GM12864 (cell line): ENCODE measurements at places on chromosomes 5 and 9.

GRCh38 chr5:68995845-68996545 is 97.8 kb upstream of the SLC30A5 start:
- DNase-seq = no peak

GRCh38 chr9:13823026-13823425 is 490.9 kb downstream of the NFIB start:
- DNase-seq = no peak

GRCh38 chr5:157740229-157740610 is 3.3 kb upstream of the LSM11 start:
- no peak for DNase-seq

DNA sequence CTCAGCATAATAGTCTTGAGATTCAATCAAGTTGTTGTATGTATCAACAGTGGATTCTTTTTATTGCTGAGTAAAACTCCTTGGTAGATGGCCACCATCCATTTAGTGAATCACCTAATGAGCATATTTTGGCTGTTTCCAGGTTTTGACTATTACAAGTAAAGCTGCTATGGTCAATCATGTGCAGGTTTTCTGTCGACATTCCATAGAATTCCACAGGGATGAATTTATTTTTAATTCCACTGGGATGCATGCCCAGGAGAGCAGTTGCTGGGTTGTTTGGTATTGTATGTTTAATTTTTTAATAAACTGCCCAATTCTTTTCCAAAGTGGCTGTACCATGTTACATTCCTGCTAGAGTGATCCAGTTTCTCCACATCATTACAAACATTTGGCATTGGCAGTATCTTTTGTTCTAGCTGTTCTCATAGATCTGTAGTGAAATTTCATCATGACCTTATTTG is 10.5 kb upstream of the S1PR3 start:
- no peak for DNase-seq

DNA sequence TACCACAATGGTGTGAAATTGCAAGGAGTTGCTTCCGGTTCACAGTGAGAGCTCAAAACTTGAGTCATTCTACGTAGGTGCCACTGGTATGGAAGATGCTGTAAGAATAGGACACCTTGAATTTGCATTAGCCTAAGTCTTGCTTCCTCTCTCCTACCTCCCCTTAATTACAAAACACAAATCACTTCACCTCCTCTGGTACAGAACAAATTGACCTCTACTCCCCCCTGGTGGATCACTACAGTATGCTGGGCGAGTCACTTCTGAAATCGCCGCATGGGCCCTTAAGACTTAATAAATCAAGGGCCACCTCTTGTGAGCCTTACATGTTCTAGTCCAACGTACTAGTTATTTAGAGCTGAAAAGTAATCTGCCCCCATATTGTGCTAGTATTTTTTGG is 145.3 kb upstream of the SMARCA2 start:
- peak; percentile 66 for DNase-seq

DNA sequence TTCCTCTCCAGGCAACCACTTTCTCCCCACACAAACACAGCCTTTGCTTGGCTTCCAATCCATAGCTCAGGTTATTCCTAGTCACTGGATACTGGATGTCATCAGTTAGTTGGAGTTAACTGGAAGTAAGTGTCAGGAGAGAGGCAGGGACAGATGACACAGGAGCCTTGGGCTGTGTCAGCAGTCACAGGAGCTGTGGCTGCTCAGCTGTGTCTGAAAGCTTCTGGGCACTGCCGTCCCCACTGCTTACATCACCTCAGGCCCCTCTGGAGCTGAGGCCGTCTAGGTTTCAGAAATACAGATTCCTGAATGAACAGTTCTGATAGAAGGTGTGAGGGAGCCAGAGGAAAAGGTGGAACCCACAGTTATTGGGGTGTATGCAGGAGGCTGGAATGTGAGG is 17.3 kb upstream of the FAM240B start:
- DNase-seq = no peak

- DNase-seq = no peak
Observed at GRCh38 chr5:154220625-154221024, 30.1 kb downstream of the GALNT10 start.

DNA sequence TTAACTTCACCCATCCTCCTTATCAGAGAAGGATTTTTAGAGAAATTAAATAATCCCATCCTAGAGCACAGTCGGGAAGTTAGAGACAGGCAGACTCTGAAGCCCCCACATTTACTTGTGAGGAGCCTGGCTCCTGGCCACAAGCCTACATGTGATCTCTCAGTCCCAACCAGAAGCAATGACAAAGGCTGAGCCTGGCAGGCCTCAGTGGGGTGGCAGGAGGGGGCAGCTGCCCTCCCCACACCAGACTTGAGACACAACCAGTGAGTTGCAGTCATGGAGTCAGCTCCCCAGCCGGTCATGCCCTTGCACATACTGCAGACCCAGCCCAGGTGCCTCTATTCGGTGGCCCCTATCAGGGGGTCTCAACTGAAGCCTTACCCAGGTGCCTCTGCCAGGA is 11.0 kb downstream of the NAIF1 start:
- no peak for DNase-seq

DNA sequence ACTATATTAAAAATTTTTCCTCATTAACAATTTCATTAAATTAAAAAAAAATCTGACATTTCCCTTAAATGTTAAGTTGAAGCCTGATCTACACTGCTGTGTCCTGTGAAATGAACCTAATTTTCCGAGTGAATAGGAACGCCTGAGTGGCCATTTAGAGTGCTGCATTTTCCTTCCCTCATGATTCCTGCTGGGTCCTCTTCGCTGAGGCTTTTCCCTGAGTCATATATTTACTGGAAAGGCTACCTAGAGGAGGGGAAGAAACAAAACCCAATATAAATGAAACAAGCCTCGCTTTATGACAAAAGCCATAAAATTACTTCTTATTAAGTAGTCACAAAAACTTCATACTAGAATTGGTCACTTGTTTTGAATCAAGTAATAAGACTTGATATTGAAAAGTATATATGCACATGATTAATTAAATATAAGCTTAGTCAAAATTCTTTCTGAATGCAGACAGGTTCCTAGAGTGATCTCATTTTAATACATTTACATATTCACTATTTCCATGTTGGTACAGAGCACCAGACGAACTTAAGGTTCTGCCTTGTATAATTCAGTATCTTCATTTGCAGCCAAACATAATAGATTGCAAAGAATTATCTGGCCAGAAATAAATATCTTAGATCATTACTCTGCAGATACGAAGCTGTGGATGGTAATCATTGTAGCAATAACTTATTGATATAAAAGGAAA is 6.3 kb upstream of the ISCA1 start:
- no peak for DNase-seq

GRCh38 chr5:168188182-168188581 is 103.3 kb upstream of the WWC1 start:
- DNase-seq = no peak
